Ovary (tissue), 10 donors: ENCODE measurements at places on chromosomes 13 and 19. TPM values are rescaled to one million over a fixed set of nuclear protein-coding genes. Genes with fewer than 3 reads are reported as not detected.

Gene TNPO2
- polyA plus RNA-seq: 41.5 TPM

Gene CD209
- polyA plus RNA-seq: 0.85 TPM

Gene TEKTIP1
- polyA plus RNA-seq: 0.54 TPM

Gene EVI5L
- 7.2 TPM for polyA plus RNA-seq

Gene KASH5
- polyA plus RNA-seq: not detected
